ENCODE measurements at places on chromosomes 7 and 10.

- no peak for DNase-seq
Observed at GRCh38 chr10:44161184-44161583, 223.7 kb downstream of the CXCL12 start.

DNA sequence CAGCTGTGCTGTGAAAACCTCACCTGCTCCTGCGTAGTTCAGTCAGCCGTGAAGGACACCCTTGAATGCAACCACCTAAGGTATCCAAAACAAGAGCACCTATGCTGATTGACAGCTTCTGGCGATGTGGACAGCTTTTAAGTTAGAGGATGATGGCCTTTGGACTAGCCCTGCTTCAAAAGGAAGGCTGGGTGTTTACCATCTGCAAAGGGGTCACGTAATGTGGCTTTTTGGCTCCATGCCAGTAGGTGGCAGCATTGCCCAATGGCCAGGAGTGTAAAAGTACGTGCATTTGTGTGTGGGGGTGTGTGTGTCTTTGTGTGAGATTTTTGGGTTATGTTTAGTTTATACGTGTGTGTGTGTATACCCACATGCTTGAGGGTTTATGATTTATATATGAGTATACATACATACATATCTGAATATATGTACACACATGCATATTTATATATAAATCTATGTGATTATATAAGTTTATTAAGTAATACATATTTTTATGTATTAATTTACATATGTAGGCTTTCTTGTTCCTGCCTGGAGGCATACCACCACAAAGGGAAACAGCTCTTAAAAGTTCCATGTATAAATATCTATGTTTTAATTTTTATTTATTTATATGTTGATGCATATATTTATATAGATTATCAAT, 236.3 kb upstream of the ANKRD30A start:
- no peak for DNase-seq

GRCh38 chr7:34869057-34869456, 168.2 kb downstream of the DPY19L1 start:
- no peak for DNase-seq

DNA sequence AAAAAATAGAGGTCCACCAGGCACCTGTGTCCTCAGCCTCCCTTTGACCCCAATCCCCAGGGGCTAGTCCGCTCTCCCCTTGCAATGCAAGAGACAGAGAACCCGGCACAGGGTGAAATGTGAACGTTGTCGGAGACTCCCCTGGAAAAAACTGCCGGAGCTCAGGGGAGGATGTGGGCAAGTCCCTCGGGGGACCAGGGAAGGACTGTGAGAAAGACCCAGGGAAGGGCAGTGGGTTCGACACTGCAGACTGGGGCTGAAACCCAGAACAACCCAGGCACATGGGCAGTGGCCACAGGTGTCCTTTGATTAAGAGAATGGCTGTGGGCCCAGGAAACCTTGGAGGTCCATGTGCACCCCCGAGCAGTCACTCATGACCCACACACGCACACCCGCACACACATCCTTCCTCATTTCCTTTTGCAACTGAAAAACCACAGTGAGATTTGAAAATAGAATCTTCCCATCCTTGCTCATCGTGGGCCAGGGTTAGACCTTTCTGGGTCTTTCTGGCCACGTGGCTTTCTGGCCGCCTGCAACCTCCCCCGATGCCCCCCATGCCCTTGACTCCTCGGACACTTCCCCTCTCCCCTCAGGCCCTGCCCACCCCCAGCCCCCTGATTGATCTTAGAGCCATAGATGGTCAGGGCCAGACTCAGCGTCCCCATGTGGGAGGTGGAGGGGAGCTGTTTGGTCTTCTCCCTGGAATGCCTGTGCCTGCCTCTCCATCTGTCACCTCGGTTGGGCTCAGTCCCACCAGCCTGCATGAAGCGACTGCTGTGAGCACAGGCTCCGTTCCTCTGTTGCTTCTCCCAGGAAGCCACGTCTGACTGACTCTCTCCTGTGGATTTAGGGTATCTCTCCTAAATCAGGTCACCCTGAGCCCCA, 7.9 kb downstream of the LAT2 start:
- DNase-seq, result no peak

GRCh38 chr10:125448596-125448995, 234.4 kb downstream of the TEX36 start:
- DNase-seq, result no peak

DNA sequence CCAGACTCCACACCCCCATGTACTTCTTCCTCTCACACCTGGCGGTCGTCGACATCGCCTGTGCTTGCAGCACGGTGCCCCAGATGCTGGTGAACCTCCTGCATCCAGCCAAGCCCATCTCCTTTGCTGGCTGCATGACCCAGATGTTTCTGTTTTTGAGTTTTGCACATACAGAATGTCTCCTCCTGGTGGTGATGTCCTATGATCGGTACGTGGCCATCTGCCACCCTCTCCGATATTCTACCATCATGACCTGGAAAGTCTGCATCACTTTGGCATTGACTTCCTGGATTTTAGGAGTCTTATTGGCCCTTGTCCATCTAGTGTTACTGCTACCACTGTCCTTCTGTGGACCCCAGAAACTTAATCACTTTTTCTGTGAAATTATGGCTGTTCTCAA, 4.8 kb downstream of the OR2A25 start:
- DNase-seq, result no peak
